Omental fat pad (tissue), 4 donors: ENCODE measurements at places on chromosomes 13 and 19.

DNA sequence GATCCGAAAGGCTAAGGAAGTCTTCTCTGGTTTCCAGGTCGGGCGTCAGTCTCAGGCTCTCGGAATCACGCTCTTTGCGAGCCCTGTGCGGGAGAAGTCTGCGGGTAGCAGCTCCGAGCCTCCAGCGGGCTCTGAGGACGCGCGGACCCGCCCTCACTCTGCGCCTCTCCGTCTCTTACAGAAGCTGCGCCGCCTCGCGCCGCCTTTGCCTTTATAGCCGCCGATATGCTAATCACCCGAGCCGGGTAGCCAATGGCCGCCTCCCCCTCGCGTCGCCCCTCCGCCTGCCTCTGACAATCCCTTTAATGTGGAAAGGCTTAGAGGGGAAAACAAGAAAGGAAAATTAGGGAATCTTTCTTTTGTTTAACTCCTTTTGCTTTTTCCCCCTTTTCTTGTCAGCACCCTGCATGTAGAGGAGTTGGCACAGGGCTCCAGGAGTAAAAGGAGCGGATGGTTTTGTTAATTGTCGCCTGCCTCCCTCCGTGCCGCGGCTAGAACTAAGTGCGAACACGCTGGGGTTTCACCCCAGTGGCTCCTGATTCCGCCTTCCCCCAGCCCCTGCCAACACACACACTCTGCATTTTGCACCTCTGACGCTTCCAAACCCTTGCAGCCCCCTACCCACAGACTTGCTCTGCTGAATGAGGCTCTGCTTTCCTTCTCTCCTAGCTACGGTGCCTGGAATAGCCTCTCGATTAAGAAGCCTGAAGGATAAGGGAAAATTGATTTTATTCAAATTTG, at the start of gene PCDH8:
TSS of gene PCDH8 (minus strand) at position 186 of the 741 bp plus-strand sequence. CDS start 204 bp downstream, outside the sequence.
- DNase-seq, result no peak

GRCh38 chr13:99261059-99261458, 2.9 kb upstream of the GPR18 start:
- no peak for DNase-seq

DNA sequence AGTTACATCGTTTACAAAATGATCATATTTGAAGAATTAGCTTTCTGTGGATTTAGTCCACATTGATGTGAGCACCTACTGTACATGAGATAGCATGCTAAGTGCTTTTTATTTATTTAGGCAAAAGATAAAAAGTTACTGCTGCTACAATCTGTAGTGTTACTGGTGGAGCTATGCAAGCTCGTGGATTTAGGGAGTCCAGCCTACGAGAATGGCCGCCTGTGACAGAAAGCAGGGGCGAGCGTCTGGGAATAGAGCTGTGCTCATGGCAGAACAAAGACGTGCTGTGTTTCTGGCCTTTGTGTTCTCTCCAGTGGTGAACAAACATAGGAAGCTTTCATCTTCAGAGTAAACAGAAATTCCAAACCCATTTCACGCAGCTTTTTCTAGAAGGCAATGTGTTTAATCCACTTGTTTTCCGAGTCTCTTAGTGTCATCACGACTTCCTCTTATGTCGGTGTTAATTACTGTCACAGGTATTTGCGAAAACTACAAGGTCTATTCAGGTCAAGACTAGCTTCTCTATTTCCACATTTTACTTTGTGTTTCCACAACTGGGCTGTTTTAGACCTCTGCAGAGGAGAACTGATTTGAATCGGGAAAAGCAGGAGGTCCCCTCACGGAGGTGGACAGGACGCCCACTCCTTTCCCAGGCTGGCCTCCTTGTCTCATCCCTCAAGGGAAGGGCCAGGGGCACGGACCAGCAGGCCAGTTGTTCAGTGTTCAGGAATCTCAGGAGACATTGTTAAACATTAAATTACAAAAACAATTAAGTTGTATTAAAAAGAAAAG, 67.3 kb downstream of the ATP11A start:
- DNase-seq, result no peak

DNA sequence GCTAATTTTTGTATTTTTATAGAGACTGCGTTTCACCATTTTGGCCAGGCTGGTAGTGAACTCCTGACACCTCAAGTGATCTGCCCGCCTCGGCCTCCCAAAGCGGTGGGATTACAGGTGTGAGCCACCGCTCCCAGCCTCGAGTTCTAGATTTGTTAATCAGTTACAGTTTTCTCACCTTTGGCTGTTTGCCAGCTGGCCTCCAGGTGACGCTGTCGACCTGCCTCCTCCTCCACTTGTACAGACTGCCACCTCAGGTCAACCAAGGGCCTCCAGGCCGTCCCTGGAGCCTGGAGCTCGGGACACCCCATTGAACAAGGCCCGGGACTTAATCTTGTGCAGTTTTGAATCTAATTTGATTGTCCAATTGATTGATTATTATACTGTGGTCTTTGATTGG, 45.5 kb downstream of the IER2 start:
- DNase-seq, result no peak

- no peak for DNase-seq
Observed at GRCh38 chr19:40982594-40983101, 8.4 kb upstream of the CYP2B6 start.
